ENCODE measurements at places on chromosomes 5 and 9.

- no peak for DNase-seq
Observed at GRCh38 chr9:77531400-77531799, 116.7 kb downstream of the GNA14 start.

GRCh38 chr9:98219364-98219716 lies 26.9 kb upstream of the CORO2A start:
- no peak for DNase-seq

- DNase-seq, result no peak
Observed at GRCh38 chr9:132479733-132480132, 69.7 kb downstream of the CFAP77 start.

- no peak for DNase-seq
Observed at GRCh38 chr9:95433096-95433819, 83.5 kb downstream of the PTCH1 start.

GRCh38 chr5:152293189-152293588 lies 111.9 kb downstream of the NMUR2 start:
- DNase-seq, result no peak

GRCh38 chr9:134329886-134330285 lies 3.6 kb downstream of the RXRA start:
- no peak for DNase-seq

GRCh38 chr5:60929024-60929423 lies 15.8 kb downstream of the ERCC8 start:
- no peak for DNase-seq

DNA sequence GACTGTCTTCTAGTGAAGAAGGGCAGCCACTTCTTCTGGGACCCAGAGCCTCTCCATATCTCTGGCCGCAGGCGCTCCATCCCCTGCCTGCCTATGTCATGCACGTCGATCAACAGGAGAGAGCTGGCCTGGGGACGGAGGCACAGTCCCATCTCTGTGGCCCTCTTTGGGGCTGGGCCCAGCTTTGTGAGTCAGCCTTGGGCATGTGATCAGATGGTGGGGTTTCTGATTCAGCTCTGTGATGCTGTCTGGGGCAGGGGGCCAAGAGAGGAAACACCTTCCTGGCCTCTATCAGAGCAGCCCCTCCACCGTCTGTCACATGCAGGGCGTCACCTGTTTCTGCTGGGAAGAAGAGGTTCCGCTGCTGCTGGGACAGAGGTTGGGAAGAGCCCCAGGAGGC lies 72.6 kb downstream of the MVB12B start:
- DNase-seq, result peak; percentile 33

GRCh38 chr5:170464280-170465127 lies 39.3 kb upstream of the KCNIP1 start:
- no peak for DNase-seq

GRCh38 chr5:39273314-39273954 lies 54.1 kb upstream of the FYB1 start:
- DNase-seq, result no peak

- DNase-seq, result no peak
Observed at GRCh38 chr9:121944711-121945191, 148.4 kb downstream of the TTLL11 start.

- no peak for DNase-seq
Observed at GRCh38 chr5:1882337-1883119, at the start of gene IRX4. IRX4 (minus strand) TSS chr5:1882925; CDS start chr5:1882647, 278 bp downstream.

- DNase-seq, result no peak
Observed at GRCh38 chr5:133348406-133348805, 263.9 kb downstream of the FSTL4 start.

DNA sequence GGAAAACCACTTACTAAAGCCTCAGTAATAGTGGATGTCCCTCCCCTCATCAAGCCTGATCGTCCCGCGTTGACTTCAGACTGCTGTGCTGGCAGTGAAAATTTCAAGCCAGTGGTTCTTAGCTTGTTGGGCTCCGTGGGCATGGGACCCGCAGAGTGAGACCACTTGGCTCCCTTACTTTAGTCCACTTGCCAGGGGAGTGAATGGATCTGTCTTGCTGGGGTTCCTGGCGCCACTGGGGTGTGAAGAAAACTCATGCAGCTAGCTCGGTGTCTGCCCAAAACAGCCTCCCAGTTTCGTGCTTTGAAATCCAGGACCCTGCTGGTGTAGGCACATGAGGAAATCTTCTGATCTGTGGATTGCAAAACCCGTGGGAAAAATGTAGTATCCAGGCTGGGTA lies 480.0 kb upstream of the IZUMO3 start:
- DNase-seq, result no peak

DNA sequence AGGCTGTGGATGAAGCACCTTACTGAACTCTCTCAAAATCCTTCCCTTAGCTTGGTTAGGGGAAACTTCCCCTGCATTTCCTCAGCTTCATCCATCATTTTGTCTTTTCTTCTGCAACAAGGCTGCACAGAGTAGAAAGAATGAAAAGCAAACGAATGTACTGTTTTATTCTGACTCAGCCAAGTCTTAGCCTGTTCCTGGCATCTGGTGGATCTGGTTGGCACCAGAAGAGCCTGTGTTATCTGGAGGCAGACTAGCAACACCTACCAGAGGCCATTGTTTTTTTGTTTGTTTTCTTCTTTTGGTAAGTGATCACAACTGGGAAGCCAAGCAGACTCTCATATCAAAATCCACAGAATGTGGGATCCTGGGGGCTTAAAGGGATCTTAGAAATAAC lies 200.7 kb downstream of the FANCC start:
- DNase-seq, result no peak

- peak; percentile 90 for DNase-seq
Observed at GRCh38 chr9:21872696-21873095, 70.3 kb downstream of the MTAP start.

- no peak for DNase-seq
Observed at GRCh38 chr5:139100825-139101224, 97.3 kb downstream of the SIL1 start.

- no peak for DNase-seq
Observed at GRCh38 chr5:135212361-135213026, 178.5 kb upstream of the PITX1 start.

GRCh38 chr9:125604196-125604595 lies 102.8 kb downstream of the MAPKAP1 start:
- DNase-seq, result no peak

GRCh38 chr9:132518626-132519025 lies 63.8 kb upstream of the BARHL1 start:
- no peak for DNase-seq

GRCh38 chr5:134100283-134101091 lies 14.0 kb upstream of the TCF7 start:
- peak; percentile 68 for DNase-seq

Data from BE2C (cell line).